ENCODE measurements at places on chromosomes 4 and X.

- DNase-seq = no peak
Observed at GRCh38 chr4:67576059-67576466, 17.5 kb downstream of the STAP1 start.

DNA sequence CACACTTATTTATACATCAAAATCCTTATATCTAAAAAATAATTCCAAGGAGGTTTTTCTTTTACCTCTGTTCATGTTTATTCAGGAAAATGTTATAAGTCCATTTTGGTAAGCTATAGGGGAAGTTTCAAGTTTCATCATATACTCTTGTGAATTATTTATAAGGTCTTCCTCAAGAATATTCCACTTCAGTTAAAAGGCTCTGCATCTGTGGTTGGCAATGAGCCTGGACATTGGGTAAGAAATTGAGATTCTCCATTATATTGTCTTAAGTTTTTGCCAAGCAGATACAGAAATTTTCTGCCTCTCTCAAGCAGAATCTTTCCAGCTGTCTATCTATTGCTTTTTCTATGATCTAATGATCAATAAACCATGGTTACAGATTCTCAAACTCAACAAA, 641.9 kb downstream of the NLGN4X start:
- no peak for DNase-seq

GRCh38 chr4:6198768-6199421, 1.5 kb downstream of the JAKMIP1 start:
- DNase-seq = no peak

DNA sequence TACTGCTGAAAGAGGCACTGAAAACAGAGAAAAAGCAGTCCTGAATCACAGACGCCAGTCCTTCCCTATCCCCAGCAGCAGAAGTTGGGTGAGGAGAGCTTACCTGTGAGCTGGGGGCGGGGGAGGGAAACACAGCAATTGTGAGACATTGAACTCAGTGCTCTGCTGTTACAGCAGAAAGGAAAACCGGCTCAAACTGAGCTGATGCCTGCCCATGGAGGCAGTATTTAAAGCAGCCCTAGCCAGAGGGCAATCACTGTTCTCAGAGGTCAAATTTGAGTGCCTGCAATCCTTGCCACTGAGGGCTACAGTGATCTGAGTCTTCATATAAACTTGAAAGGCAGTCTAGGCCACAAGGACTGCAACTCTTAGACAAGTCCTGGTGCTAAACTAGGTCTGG, 220.7 kb downstream of the GRXCR1 start:
- no peak for DNase-seq

GRCh38 chrX:55709735-55710134, 7.8 kb upstream of the RRAGB start:
- DNase-seq = no peak

DNA sequence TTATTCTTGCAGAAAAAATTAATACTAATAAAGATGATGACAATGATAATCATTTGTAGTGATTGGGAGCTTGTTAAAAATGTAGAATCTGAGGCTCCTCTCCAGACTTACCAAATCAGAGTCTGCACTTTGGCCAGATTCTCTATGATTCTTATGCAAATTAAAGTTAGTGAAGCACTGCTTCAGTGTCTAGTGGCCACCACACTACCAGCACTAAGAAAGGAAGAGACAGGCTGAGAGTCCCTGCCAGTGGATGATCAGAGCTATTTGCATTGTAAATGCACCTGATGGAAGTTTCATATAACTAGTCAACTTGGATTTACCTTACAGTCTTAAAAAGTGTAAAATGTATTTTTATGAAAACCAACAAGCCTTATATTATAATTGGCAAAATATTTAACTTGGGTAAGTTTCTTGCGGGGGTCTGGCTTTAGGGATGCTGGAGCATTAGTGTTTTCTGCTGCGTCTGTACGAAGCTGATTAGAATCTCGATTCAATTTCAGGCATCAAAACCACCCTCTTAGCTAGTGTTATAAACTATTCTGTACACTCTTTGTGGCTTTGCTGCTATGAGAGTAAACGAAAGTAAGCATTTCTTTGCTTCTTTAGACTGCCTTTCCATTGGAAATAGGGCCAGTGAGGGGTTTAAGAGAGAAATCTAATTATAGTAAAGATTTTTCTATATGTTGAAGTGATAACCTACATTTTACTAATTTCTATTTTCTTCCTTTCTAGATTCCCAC, 114.1 kb downstream of the TLL1 start:
- DNase-seq = no peak

GRCh38 chr4:4994312-4995097, 24.8 kb downstream of the CYTL1 start:
- no peak for DNase-seq

GRCh38 chr4:60327651-60328050, 872.5 kb upstream of the ADGRL3 start:
- no peak for DNase-seq

GRCh38 chrX:8405631-8406030, 59.0 kb upstream of the VCX3B start:
- no peak for DNase-seq

- DNase-seq = no peak
Observed at GRCh38 chr4:1674682-1675081, 9.4 kb downstream of the FAM53A start.

DNA sequence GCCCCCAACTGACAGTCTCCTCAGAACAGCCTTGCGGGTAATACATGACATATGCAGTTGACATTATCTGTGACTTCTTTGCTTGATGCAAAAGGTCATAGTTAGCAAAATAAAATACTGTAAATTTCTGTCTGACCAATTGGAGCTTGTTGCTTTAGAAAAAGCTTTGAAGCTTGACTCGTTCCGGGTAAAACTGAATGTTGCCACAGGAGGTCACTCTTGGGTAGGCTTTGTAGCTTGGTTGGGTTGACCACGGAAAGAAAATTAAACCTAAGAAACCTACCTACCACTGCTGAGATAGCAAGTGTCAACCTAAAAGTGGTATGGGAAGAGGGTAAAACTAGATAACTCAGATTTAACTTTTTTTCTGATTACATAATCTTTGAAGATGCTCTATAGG, 23.2 kb downstream of the PRPS2 start:
- no peak for DNase-seq

- no peak for DNase-seq
Observed at GRCh38 chrX:111411983-111412382, at the start of gene DCX. TSS of gene DCX (minus strand) at chrX:111412192. CDS start at chrX:111410398, 1,794 bp downstream.

DNA sequence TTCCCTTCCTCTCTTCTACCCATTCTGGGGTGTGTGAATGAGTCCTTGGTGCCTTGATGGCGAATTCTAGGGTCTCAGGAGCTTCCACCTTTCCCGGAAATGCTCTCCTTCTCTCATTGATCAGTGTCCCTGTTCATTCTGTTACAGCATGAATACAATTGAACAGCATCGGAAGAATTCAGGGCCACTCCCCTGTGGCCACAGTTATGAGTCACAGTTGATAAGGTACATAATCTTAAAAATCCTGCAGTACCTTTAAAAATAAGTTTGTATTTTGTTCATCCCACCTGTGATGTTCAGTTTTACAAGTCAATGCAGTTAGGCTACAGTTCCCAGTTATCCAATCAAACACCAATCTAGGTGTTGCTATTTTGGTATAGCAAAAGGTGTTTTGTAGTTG, 47.3 kb upstream of the FAM9A start:
- DNase-seq = no peak

DNA sequence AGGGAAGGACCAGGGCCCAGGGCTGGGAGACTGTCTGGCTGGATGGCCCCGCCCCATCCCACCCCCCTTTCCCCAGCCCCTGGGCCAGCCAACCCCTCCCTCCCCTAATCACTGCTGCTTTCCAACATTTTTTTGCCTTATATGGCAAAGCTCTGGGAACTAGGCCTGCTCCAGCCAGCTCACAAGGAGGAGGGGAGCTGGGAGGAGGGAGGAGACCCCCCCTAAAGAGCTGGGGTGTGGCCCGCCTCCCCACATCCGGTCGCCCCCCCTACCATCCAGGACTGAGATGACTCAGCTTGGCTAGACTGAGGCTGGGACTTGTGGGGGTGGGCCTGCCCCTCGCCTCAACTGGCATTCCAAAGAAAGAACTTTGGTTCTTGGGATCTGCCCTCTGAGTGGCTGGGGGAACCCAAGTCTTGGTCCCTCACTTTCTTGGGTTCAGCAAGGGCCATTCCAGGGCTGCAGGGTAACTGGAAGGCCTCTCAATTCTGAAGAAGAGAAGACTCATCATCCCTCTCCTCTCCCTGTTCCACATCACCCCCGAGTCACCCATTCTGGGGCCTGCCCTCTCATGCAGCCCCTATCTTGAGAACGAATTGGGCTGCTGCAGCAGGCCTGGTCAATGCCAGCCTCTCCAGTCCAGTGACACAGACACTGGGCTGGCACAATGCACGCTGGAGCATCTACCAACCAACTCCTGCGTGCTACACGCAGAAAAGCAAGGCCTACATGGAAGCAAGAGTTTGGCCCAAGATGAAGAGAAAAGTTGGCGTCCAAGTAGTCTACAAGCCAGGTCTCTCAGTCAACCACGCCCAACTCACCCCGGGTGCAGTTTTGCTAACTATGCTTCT, 4.8 kb downstream of the FLNA start:
- DNase-seq = peak; percentile 68

- DNase-seq = no peak
Observed at GRCh38 chr4:8729408-8730149, 137.0 kb downstream of the CPZ start.

- DNase-seq = no peak
Observed at GRCh38 chrX:38233891-38234667, 13.4 kb upstream of the SRPX start.

DNA sequence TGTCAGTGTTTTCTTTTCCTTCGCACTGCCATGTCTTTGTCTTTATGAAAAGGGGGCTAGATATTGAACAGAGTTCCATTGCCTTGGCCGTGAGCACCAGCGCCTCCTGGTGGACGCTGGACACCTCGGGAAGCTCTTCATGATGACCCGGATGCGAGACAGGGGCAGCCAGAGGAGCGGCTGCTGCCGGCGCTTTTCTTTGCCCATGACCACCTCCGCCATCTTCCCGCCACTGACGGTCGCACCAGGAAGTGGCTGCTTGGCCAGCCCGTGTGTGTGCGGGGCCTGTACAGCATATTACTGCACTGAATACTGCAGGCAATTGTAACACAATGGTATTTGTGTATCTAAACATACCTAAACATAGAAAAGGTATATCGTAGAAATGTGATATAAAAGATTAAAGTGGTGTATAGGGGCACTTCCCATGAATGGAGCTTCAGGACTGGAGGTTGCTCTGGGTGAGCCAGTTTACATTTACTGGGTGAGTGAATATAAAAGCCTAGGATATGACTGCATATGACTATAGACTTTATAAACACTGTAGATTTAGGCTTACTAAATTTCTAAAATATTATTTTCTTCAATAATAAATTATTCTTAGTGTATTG, 15.8 kb upstream of the GRIA2 start:
- DNase-seq = no peak

- no peak for DNase-seq
Observed at GRCh38 chr4:79331126-79331876, 5.4 kb upstream of the NAA11 start.

DNA sequence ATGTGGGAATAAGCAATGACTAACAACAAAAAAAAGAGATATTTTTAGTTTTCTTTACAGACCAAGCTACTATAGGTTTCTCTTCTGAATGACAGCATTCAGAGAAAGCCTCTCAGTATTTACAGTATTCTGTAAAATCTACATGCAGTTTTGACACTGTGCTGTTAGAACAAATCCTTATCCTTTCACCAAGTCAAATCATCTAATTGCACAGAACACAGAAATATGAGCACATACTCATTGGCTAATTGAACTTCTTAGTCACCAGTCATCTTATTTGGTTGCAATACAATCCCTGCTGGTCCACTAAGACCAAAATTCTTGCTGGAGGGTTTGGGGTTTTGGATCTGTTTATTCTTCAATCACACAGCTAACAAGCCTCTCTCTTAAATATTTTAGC, 5.7 kb downstream of the ACOT9 start:
- no peak for DNase-seq

Measured in T-helper 9 cell (primary cell).